Mesenteric fat pad (tissue), 1 donor: ENCODE measurements at places on chromosomes 7 and 10. TPM values are rescaled to one million over a fixed set of nuclear protein-coding genes. Genes with fewer than 3 reads are reported as not detected.

GRCh38 chr7:114487174-114487573 is 72.6 kb downstream of the FOXP2 start:
- no peak for DNase-seq

ANKRD30A gene
- total RNA-seq: 3.5 TPM

DNA sequence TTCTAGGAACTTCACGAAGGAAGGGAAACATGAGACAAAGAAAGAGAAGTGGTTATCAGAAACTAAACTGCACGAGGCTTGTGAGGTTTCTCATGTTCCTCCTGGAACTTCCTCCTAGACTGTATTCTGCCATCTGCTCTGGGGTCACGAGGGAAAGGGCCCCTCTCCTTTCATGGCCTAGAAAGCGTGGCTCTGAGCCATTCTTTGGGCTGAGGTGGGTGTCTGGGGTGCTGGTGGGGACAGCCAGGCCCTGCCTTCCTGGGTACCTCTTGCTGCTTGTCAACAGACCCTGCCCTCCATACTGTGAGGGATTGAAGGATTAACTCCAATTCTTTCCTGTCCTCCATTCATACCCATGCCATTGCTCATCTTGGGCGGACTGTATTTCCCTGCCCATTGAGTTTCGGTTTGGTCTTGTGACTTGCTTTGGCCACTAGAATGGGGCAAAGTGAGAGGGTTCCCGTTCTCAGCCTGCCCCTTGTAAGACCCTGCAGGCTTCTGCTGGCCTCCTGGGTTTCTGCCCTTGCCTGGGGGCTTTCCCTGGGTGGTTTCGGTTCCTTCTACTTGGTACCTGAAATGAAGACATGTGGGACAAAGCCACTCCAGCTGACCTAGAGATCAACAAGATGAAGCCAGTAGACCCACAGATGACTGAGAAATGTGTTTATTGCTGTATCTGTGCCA is 14.9 kb upstream of the GIMAP8 start:
- peak; percentile 55 for DNase-seq

SOSTDC1 gene
- not detected for total RNA-seq

PPP1R17 gene
- not detected for total RNA-seq

DNA sequence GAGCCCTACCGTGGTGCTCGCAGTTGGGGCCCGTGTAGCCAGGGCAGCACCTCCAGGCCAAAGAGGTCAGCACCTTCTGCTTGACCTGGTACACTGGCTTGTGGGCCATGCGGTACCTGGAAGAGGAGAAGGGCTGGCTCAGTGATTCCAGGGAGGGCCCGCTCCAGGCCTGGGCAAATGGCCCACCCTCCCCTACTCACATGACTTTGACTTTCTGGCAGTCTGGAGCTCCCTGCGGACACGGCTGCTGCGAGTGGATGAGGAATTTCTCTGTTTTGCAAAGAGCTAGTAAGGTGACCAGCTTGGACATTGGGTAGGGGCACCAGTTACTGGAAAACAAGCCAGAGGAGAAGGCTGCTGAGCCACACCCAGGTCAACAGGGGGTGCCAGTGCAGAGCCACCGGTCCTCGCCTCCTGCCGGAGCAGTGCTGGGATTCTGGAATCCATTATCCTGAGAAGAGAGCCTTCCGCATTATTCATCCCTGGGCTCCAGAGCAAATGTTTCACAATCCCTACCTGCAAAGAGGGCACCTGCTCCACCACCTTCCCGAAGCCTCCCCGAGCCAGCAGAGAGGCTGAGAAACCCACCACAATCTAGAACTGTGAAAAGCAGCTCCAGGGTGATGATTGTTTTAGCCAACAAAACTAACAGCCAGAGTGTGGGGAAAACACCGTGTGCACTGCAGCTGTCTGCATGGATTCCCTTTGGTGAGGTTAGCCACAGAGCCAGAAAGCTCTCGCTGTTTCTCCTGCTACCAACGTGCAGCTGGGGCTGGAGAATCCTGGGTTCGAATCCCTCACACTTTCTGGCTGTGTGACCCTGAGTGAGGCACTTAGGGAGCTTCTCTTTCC is 11.8 kb downstream of the MMRN2 start:
- peak; percentile 84 for DNase-seq
